RWPE1 (cell line): ENCODE measurements at places on chromosomes 2 and 18.

GRCh38 chr2:117199511-117199910 lies 615.0 kb upstream of the DDX18 start:
- DNase-seq, result no peak

GRCh38 chr2:237062585-237062984 lies 23.1 kb upstream of the COPS8 start:
- DNase-seq, result no peak

GRCh38 chr2:78928502-78928901 lies 97.0 kb upstream of the REG3G start:
- DNase-seq, result no peak

DNA sequence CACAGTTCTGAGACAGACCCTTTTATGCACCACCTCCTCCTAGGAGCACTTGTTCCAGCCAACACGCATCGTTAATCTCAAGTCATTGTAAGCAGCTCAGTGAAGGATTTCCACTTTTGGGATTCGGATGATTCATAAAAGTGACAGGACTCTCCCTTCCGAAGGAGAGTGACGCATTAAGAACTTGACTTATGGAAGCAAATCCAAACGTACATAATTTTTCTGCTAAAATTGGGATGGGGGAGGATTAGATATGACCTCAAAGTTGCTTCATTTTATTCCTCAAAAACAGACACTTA lies 165.7 kb downstream of the TWIST2 start:
- no peak for DNase-seq

DNA sequence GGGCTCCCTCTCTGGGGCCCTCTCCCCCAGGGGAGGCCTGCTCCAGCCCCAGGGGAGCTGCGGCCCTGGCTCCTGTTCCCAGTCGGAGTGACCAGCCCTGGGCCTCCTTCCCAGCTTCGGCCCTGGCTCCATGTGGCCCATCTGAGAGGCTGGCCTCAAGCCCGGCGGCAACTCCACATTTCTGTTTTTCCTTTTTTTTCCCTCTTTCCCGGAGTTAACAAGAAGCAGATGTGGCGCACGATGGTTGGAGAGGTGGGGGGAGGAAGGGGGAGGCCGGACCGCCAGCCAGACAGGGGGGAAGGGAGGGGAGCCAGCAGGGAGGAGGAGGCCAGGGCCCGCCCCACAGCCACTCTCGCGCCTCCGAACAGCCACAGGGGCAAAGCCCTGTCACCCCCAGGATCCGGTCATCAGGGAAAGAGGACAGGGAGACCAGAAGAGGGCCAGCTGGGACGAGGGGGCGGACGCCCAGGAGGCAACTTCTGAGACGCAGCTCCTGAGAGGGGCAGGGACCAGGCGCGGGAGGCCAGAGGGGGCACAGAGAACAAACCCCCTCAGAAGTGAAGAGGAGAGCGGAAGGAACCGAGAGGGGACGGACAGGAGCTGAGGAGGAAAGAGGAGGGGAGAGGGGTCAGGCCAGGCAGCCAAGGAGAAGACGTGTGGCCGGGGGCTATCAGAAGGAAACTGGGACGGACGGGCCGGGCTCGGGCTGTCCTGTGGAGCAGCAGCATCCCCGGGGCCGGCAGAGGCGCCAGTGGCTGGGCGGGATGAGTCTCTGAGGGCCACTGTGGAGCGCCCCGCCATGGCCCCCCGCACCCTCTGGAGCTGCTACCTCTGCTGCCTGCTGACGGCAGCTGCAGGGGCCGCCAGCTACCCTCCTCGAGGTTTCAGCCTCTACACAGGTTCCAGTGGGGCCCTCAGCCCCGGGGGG lies at the start of gene EMILIN1:
Gene EMILIN1, plus strand, starts transcription at position 349 of the 928 bp plus-strand sequence. Its CDS starts 451 bp downstream, at position 800.
- no peak for DNase-seq

DNA sequence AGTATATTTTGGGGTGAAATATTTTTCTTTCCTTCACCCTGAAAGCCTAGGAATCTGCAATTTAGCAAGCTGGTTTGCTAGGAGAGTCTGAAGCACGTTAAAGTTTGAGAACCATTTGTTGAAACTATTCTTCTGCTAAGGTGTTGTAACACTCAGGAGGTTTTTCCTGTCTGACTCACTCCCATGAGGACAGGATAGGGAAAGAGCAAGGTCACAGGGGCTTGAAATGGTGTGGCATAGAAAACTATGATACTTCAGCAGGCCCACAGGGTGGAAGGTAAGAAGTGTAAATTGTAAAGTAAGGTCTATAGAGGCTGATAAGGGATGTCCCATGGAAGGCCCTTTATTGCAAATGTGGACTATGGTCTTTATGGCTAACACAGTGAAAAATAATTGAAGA lies 177.7 kb upstream of the ZC3H15 start:
- DNase-seq, result peak; percentile 8

DNA sequence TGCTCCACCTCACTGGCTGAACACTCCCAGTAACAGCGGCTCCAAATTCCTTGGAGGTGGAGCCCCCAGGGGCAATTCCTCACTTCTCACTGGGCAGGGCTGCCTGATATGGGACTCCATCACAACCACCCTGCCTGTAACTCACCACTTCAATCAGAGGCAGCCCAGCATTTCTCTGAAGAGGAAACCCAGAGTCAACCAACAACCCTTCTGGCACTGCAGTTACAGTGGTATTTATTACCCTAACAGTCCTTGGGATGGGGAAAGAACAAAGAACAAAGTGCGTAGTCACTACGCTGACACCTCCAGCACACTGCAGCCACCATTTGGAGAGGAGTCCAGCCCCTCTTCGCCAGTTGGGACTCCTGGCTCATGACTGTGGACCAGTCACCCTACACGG lies 85.7 kb upstream of the GALNT13 start:
- no peak for DNase-seq

- DNase-seq, result no peak
Measured at GRCh38 chr2:239292531-239292930, 108.3 kb downstream of the HDAC4 start.

DNA sequence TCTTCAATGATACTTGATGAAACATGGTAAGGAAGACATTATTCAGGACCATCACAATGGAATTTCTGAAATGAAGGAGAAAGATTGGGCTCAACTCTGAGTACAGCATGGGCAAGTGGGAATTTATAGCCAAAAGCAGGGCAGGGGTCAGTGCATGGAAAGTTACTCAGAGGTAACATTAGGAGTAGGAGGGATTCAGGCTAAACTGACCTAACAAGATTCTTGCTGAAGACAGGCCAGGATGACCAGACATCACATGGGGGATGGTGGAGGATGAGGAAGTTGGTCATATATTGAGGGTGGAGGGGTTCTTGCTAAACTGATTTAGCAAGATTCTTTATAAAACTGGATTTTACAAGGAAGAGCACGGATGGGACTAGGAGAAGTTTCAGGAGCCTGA lies 489.8 kb downstream of the ADCYAP1 start:
- DNase-seq, result no peak

- DNase-seq, result no peak
Measured at GRCh38 chr2:233799087-233799665, 21.0 kb downstream of the MROH2A start.

- DNase-seq, result peak; percentile 52
Measured at GRCh38 chr2:223576873-223577272, 25.3 kb downstream of the SCG2 start.

GRCh38 chr2:99694331-99694730 lies 204.5 kb upstream of the REV1 start:
- no peak for DNase-seq

GRCh38 chr2:120261387-120262006 lies 8.8 kb downstream of the RALB start:
- DNase-seq, result no peak

DNA sequence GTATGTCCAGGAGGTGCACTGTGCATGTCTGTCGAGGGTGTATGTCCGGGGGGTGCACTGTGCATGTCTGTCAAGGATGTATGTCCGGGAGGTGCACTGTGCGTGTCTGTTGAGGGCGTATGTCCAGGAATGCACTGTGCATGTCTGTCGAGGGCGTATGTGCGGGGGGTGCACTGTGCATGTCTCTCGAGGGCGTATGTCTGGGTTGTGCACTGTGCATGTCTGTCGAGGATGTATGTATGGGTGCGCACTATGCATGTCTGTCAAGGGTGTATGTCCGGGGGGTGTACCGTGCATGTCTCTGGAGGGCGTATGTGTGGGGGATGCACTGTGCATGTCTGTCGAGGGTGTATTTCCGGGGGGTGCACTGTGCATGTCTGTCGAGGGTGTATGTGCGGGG lies 249.3 kb upstream of the MYT1L start:
- no peak for DNase-seq

DNA sequence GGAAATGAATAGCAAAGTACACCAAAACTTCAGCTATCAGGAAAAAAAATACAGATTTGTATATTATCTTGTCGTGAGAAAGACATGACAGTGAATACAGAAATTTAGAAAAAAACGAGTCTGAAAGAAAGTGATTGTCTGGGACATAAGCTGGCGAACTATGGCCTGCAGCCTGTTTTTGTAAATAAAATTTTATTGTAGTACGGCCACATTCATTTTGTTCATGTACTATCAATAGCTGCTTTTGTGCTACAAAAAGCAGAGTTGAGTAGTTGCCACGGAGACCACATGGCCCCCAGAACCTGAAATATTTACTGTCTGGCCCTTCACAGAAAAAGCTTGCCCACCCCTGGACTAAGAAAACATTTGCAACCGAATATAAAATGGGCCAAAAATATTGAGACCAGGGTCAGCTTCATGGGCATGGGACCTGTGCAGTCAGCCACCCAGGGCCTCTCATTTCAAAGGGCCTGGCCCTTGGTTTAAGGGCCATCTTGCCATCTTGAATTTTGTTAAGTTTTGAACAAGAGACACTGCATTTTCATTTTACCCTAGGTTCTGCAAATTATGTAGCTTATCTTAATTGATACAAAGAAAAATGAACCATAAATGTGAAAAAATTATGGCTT lies 17.9 kb downstream of the ANTXR1 start:
- DNase-seq, result no peak

DNA sequence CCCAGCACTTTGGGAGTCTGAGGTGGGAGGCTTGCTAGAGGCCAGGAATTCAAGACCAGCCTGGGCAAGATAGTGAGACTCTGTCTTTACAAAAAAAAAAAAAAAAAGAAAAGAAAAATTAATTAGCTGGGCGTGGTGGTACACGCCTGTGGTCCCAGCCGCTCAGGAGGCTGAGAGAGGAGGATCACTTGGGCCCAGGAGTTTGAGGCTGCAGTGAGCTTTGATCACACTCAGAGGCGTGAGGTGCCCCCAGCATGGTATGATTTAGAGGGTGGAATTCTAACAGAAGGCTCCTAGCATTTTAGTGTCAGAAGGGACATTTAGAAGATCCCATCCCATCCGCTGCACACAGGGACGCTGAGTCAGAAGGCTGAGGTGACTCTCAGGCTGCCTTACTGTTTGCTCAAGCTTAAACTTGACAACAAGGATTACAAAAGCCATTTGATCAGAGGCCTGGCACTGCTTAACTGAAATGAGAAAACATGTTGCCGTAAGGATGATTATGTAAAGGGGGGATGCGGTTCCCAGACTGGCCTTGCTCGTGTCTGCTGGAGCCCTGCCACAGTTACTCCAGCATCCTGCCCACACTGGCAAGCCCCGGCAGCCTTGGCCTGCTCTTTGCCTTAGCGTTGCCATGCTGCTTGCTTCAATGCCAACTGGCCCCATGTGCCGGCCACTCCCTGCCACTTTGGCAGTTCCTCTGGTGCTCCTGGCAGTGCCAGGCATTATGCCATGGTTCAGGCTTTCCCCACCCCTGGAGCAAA lies 45.6 kb upstream of the SLC1A4 start:
- peak; percentile 66 for DNase-seq

- peak; percentile 89 for DNase-seq
Measured at GRCh38 chr2:238256594-238257104, 16.8 kb upstream of the HES6 start.

- no peak for DNase-seq
Measured at GRCh38 chr2:217863883-217864282, 138.9 kb downstream of the TNS1 start.

DNA sequence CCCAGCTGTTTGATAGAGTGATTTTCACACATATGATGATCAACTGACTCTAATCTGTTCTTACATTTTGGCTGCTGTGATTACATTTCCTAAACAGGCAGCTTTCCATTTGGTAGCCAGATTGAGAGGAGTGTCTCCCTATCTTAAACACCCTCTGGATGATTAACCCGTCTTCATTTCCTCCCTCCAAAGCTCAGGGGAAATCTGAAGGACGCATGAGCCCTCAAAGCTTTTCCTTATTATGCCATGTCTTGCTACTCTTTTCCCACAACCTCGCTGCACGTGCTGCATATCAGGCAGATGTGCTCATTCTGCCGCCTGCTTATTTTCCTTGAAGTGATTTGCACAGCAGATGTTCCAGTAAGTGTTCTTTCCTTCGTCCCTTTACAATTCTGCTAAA lies 837.4 kb downstream of the LRRTM4 start:
- no peak for DNase-seq

- peak; percentile 71 for DNase-seq
Measured at GRCh38 chr18:76573325-76574025, 78.4 kb upstream of the ZNF516 start.

GRCh38 chr18:54251606-54252390 lies 17.5 kb upstream of the POLI start:
- DNase-seq, result no peak

- DNase-seq, result no peak
Measured at GRCh38 chr18:36298126-36298741, 721 bp downstream of the FHOD3 start.
